ENCODE measurements at places on chromosomes 5 and 9.

DNA sequence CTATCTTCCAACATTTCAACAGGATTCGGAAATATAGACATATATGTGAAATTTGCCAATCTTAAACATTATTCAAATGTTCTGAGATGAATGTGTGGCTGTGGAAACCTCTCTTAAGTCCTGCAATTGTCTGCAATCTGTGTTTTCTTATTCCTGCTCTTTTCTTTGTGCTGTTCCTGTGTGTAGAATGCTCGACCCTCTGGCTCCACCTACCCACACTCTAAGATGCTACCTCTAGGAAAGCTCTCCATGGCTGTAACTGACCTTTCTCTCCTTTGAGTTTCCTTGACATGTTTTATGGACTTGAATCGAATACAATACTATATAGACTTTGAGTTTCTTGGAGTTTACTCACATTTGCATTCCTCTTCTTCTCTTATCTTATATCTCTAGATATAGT is 120.6 kb upstream of the ASTN2 start:
- H3K27ac ChIP-seq, result no peak overlapping the region
- no peaks in the 10 kb centered on the region for H3K4me1 ChIP-seq
- H3K36me3 ChIP-seq, result no peaks in the 10 kb centered on the region
- H3K4me3 ChIP-seq, result no peak overlapping the region

GRCh38 chr5:130845049-130845765 is 319.8 kb downstream of the HINT1 start:
- no peaks in the 10 kb centered on the region for H3K4me1 ChIP-seq
- no peak overlapping the region for H3K27ac ChIP-seq
- no peaks in the 10 kb centered on the region for H3K27me3 ChIP-seq
- DNase-seq, result no peak
- H3K4me3 ChIP-seq, result no peak overlapping the region
- H3K36me3 ChIP-seq, result no peaks in the 10 kb centered on the region

DNA sequence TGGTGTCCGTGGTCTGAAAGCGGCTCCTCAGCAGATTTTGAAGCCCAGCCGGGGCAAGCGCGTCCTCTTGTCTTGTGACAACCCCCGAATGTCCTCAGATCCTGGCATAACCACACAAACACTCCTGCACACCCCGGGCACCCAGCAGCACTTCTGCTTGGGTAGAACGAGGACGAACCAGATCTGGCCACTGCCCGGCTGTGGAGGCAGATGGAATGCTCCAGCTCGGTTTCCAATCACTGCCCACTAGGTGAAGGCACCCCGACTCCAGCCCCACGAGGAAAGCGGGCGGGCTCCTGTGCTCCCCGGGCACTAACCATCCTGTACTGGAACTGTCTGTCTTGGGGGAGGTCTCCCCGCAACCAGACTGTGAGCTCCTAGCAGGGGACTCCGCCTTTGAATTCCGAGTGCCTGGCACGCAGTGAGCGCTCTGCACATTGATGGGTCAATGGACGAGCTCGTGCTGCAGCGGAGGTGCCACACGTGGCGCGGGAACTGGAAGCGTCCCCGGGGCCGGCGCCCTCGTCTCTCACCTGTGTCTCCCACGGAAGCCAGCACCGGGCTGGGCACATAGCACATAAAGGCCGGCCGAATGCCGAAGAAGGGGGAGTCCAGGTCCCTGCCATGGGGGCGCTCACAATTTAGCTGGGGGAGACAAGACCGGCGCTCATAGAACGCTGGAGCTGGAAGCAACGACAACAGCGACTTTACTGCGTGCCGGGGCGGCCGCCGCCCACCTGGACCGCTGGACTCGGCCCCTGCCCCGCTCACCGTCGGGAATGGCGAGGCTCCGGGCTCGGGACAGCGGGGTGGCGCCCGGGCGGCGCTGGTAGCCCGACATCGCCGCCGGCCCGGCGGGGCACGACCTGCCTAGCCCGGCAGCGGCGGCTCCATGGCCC is 608 bp downstream of the ENTR1 start:
- H3K27ac ChIP-seq, result no peak overlapping the region
- no peaks in the 10 kb centered on the region for H3K27me3 ChIP-seq
- peaks cover 40% of the 10 kb centered on the region for H3K4me1 ChIP-seq
- peak overlapping the region; percentile 65 for H3K4me3 ChIP-seq
- H3K36me3 ChIP-seq, result peaks cover 59% of the 10 kb centered on the region

DNA sequence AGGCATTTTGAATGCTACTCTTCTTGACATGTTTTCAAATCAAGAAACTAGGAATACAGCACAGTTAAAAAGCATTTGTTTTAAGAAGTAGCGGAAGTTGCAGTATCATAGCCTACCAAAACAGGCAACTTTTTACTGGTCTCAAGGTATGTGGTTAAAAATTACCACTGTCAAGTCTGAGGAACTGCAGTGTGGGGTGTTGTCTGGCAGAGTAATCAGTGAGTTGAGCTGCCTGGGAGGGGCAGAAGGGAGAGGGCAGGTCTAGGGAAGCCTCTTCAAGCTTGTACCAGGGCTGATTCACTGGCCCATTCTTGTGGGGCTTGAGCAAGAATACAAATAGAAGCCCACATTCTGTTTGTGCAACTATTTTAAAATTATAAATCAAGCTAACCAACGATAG is 42.4 kb upstream of the SV2C start:
- no peak overlapping the region for H3K4me3 ChIP-seq
- no peaks in the 10 kb centered on the region for H3K4me1 ChIP-seq
- H3K27ac ChIP-seq, result no peak overlapping the region
- H3K27me3 ChIP-seq, result no peaks in the 10 kb centered on the region
- no peak for DNase-seq
- no peaks in the 10 kb centered on the region for H3K36me3 ChIP-seq

DNA sequence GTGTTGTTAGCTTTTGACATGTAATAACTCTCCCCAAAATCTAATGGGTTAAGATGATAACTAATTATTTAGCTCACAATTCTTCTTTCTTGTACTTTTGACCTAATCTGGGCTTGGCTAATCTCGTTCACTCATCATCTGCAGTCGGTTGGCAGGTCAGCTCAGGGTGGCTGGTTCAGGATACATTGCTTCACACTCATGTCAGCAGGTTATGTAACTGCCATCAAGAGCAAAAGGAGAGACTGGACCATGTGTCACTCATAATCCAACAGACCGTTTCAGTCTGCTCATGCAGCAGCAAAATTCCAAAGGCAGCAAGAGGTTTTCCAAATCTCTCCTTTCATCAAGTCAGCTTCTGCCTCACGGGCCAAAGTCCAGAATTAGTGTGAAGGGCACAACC is 998.4 kb upstream of the CTNND2 start:
- H3K4me1 ChIP-seq, result no peaks in the 10 kb centered on the region
- no peak for DNase-seq
- no peaks in the 10 kb centered on the region for H3K27me3 ChIP-seq
- H3K36me3 ChIP-seq, result no peaks in the 10 kb centered on the region
- no peak overlapping the region for H3K4me3 ChIP-seq

DNA sequence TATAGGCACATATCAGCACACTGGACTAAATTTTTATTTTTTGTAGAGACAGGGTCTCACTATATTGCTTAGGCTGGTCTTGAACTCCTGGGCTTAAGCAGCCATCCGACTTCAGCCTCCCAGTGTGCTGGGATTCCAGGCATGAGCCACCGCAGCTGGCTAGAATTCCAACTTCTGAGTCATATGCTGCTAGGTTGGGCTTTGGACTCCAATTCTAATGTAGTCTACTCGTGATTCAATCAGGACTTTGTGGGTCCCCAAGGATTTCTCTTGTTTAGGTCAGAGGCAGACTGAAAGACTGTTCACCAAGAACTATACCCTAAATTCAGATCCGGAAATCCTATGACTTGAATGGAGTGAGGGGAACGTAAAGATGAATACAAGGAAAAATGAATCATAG is 68.2 kb upstream of the CHD1 start:
- no peak overlapping the region for H3K4me3 ChIP-seq
- no peaks in the 10 kb centered on the region for H3K36me3 ChIP-seq
- no peaks in the 10 kb centered on the region for H3K27me3 ChIP-seq
- DNase-seq, result no peak

- peaks cover 6% of the 10 kb centered on the region for H3K4me1 ChIP-seq
- H3K36me3 ChIP-seq, result no peaks in the 10 kb centered on the region
- no peak overlapping the region for H3K4me3 ChIP-seq
- no peak for DNase-seq
- H3K27ac ChIP-seq, result no peak overlapping the region
- H3K27me3 ChIP-seq, result no peaks in the 10 kb centered on the region
These were observed 206.1 kb downstream of the SLIT3 start for GRCh38 chr5:169094586-169095409.

GRCh38 chr5:55027595-55027994 is 3.5 kb downstream of the GZMK start:
- H3K27me3 ChIP-seq, result no peaks in the 10 kb centered on the region
- DNase-seq, result no peak
- no peak overlapping the region for H3K4me3 ChIP-seq
- no peak overlapping the region for H3K27ac ChIP-seq

DNA sequence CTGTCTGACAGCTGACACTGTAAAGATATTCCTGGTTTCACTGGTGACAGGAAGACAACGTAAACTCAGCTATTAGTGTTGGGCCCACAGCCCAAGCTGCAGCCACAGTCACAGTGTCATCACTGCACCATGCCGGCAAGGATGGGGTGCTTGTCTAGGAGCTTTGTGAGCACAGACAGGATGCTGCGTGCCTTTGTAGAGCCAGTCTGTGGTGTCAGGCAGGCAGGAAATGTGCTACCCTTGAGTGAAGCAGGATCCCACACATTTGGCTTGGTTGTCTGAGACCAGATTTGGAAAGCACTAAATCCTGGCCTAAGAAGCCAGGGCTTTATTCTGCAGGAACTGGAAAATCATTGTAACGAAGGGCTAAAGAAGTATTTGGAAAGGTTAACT is 121.6 kb upstream of the ADAMTS16 start:
- H3K27me3 ChIP-seq, result no peaks in the 10 kb centered on the region
- H3K4me3 ChIP-seq, result no peak overlapping the region
- H3K4me1 ChIP-seq, result no peaks in the 10 kb centered on the region
- no peaks in the 10 kb centered on the region for H3K36me3 ChIP-seq
- DNase-seq, result no peak
- H3K27ac ChIP-seq, result no peak overlapping the region

GRCh38 chr9:123735376-123735775 is 194.6 kb downstream of the DENND1A start:
- H3K36me3 ChIP-seq, result no peaks in the 10 kb centered on the region
- no peak overlapping the region for H3K27ac ChIP-seq
- no peak overlapping the region for H3K4me3 ChIP-seq
- DNase-seq, result no peak
- H3K27me3 ChIP-seq, result no peaks in the 10 kb centered on the region

DNA sequence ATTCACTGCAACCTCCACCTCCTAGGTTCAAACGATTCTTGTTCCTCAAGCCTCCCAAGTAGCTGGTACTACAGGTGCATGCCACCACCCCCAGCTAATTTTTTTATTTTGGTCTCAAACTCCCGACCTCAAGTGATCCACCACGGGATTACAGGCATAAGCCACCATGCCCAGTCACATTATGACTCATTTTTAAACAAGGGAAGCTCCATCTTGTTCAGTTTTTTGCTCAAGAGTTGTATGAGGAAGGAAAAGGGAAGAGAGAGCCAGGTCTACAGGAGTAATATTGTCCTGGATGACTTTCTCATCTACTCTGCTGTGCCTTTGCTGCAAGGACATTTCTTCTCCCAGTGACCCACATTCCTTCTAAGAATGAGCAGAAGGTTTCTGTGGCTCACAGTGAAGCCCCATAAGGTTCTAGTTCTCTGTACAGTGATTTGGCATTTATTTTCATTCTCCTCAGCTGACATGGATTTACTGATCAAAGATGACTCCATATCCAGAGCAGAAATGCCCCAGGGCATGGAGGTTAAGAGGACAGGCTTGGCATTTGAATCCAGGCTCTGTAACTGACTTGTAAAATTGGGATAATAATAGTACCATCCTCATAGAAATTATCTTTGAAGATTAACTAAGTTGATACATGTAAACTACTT is 153.5 kb downstream of the CDH6 start:
- H3K4me3 ChIP-seq, result no peak overlapping the region
- H3K27me3 ChIP-seq, result no peaks in the 10 kb centered on the region
- H3K27ac ChIP-seq, result no peak overlapping the region
- H3K4me1 ChIP-seq, result no peaks in the 10 kb centered on the region
- no peak for DNase-seq

GRCh38 chr5:168531987-168532864 is 3.1 kb downstream of the FBLL1 start:
- H3K4me3 ChIP-seq, result no peak overlapping the region
- no peak overlapping the region for H3K27ac ChIP-seq
- H3K36me3 ChIP-seq, result peaks cover 5% of the 10 kb centered on the region

DNA sequence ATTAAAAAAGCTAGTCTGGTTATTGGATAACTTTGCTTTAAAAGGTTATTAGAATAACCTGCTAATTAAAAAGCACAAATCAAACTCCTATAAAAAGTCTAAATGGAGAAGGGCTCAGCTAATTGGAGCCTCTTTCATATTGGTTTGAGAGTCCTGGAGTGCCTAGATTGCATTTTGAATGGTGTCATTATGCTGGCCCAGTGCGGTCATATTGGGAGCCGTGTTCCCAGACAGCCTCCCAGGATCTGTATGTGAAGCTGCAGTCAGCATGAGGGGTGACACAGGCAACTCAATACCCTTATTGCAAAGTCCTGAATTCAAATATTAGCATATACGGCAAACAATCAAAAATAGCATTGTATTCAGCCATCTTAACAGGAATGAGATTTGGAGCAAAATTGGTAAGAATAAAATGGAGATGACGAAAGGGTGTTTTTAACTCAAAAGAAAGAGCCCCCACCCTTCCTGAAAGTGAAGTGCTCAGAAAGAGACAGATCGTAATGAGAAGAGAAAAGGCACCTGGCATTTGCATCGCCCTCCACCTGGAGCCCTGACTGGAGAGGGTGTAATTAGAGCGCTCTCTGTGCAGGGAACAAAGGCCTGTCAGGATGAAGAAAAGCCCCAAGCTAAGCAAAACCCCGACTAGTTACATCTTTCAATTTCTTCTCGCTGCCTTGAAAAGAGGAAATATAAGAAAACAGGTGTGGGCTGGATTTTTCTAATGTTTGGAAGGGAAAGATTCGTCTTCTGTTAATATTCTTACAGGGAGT is 621.0 kb upstream of the ADAMTS16 start:
- H3K4me1 ChIP-seq, result no peaks in the 10 kb centered on the region
- peaks cover 4% of the 10 kb centered on the region for H3K27me3 ChIP-seq
- no peak overlapping the region for H3K4me3 ChIP-seq
- no peak overlapping the region for H3K27ac ChIP-seq
- peak; percentile 89 for DNase-seq
